Right ventricle myocardium superior (tissue), 1 donor: ENCODE measurements at places on chromosomes 5 and 9.

DNA sequence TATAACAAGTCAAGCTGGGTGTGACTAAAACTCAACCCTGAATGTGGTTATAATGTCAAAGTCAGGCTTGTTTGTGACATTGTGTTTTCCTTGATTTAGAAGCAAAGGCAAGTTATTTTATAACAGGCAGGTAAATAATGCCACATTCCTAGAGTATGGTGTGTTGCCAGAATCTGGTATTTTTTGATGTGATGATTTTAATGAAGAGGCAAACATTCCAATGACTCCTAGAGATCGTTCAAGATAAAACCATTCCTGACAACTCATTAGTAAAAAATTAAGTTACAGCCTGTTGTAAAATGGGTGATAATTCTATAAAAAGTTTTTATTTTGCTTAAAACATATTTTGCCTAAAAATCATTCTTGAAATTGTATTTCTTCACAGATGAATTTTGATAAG, 60.0 kb downstream of the RAB14 start:
- no peak for DNase-seq

DNA sequence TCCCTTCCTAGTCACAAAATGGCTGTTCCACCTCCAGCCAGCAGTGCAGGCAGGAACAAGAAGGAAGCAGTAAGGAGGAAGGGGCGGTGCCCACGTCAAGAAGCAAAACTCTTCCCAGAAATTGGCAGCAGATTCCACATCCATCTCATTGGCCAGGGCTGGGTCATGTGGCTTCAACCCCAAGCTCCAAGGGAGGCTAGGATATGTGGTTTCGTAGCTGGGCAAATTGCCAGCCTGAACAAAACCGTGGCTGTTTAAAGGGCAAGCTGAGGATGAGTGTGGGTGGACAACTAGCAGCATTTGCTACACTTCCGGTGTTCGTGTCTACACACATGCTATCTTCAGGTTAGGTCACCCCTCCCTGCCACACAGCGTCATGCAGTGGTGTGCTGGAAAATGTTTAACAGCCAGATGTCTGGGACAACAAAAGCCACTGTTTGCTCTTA, 92.1 kb upstream of the MAP1B start:
- peak; percentile 50 for DNase-seq

DNA sequence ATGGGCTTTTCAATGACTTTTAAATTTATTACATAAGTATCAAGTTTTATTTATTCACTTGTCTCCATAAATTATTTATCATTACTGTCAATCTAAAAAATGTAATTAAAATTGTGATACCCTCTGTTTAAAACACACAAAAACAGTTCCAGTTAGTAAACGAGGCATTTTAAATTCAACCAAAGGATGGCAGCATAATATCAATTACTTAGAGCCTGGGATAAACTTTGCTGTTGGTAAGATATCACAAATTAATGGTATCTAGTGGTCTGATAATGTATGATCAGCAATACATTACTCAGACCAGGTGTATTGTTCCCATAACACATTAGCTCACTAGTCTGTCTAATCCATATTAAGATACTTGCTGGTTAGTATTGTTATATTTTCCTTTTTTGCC, 9.6 kb upstream of the IFNE start:
- DNase-seq: no peak

DNA sequence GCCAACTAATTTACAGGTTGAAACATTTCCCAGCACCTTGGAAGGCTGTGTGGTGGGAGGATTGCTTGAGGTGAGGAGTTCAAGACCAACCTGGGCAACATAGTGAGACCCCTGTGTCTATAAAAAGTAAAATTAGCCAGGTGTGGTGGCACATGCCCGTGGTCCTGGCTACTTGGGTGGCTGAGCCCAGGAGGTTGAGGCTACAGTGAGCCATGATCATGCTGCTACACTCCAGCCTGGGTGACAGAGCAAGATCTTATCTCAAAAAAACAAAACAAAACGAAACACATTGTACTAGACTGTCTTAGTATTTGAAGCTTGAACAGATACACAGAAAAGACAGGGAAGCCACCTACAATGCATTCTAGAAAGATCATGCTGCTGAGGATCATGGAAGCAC, 2.8 kb upstream of the HSDL2 start:
- DNase-seq: no peak

GRCh38 chr9:96209407-96210271, 92.3 kb downstream of the HSD17B3 start:
- no peak for DNase-seq

DNA sequence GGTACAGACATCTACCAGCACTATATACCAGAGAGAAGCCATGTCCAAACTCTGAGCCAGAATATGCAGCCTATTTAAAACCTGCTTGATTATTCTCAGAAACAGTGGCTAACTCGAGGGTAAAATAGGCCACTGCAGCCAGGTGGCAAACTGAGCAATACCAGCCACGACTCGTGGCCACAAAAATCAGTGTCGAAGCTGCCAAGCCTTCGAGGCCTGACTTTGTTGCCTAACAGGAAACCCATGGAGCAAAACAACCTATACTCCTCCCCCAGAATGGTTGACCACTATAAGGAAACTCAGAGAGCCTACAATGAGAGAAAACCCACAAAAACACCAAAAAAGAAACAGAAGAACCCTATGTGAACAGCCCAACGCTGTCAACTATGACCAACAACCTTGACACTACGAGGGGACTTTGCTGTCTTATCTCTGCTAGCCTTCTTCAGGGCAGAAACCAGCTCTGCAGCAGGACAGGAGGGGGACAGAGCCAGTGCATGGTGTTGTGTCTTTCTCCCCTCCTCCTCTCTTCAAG, 133.8 kb downstream of the TMEM174 start:
- no peak for DNase-seq

GRCh38 chr9:91833878-91834255, 116.2 kb downstream of the ROR2 start:
- DNase-seq: no peak

DNA sequence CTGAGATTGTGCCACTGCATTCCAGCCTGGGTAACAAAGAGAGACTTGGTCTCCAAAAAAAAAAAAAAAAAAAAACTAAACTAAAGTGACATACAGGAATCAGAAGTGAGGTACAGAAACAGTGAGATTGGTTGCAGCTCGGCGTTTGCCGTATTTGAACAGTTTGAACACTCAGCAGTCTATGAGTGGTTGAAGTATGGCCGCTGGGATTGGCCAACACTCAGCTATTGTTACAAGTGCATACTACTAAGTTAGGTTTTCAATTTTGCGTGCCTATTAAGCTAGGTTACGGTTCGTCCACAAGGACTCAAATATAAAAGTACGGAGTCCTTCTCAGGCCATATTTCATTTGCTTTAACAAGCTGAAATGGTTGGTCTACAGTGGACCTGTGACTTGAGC, 3.3 kb upstream of the TSC1 start:
- DNase-seq: no peak

DNA sequence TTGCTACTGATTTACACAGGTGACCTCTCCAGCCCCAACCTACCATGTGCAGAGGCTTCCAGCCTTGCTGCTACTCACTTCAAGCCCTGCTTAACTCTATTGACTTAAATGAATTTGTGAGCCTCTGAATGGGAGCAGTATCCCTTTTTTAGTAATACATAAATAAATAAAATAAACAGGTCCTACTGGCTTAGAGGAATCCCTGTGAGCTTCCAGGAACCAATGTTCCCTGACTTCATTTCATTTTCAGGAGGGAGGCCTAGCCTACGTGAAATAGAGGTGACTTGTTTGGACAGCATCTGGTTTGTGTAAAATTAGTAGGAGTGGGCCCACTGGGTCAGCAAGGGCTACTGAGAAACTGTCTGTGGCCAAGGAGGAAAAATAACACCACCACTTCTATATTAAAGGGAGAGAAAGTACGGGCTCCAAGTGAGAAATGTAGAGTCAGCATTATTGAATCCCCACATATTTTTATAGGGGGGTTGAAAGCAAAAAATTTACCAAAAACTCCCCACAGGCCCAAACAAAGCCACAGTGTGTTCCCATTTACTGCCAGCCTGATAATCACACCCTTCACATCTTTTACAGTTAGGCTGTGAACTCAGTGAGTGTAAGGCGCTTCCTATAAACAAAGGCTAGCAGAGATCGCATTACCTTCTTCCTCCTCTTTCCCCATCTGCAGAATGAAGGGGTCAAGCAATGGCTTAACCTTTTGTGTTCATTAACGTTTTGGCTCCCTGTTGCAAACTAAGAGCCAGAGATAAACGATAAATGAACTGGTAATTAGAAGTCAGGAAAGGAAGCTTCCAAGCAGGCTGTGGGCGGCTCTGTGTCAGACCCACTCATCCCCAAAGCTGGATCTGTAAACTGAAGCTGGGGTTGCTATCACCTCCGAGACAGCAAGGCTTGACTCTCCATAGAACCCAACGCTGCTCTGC, 138.8 kb upstream of the LIFR start:
- no peak for DNase-seq

GRCh38 chr9:132578367-132578932, 4.0 kb upstream of the BARHL1 start:
- peak; percentile 3 for DNase-seq

DNA sequence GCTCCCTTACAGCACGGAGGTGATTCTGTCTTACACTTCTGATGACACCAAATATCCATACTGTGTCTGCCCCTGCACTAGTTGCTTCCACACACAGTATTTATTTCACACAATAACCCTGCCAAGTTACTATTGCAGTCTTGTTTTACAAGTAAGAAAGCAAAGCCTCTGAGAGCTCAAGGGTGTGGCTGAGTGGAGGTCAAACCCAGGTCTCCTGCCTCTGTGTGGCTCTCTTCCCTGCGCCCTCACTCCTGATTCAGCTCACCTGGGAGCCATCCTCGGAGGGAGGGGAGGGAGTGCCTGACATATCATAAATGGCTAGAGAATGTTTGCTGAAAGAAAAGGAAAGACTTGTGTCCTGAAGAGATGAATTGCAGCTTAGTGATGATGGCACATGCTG, 41.0 kb downstream of the MVB12B start:
- no peak for DNase-seq

GRCh38 chr9:109755040-109755439, 25.0 kb upstream of the PALM2AKAP2 start:
- no peak for DNase-seq

GRCh38 chr9:124352616-124353015, 62.6 kb downstream of the PSMB7 start:
- DNase-seq: no peak

GRCh38 chr5:97534166-97534565, 351.1 kb upstream of the RIOK2 start:
- no peak for DNase-seq

DNA sequence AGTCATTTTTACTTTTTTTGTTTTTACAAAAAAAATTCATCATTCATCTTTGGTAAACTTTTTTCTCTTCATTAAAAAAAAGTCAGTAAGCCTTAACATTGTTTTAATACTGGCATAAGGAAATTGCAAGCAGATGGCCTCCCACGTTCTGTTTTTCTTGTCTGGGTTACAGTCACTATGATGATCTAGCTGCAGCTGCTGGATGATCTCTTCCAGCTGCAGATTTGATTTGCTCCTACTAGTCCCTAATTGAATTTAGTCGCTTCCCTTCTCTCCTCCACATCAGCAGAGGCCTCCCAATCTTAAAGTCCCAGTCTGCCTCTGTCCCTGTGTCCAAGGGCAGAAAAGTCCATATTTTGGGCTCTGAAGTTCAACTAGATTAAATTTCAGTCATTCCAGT, 106.8 kb upstream of the PTGER4 start:
- DNase-seq: no peak

GRCh38 chr5:149766460-149767280, 36.6 kb downstream of the PPARGC1B start:
- no peak for DNase-seq

- DNase-seq: no peak
These were observed 104.9 kb downstream of the ANKRD18B start for GRCh38 chr9:33628865-33629410.

DNA sequence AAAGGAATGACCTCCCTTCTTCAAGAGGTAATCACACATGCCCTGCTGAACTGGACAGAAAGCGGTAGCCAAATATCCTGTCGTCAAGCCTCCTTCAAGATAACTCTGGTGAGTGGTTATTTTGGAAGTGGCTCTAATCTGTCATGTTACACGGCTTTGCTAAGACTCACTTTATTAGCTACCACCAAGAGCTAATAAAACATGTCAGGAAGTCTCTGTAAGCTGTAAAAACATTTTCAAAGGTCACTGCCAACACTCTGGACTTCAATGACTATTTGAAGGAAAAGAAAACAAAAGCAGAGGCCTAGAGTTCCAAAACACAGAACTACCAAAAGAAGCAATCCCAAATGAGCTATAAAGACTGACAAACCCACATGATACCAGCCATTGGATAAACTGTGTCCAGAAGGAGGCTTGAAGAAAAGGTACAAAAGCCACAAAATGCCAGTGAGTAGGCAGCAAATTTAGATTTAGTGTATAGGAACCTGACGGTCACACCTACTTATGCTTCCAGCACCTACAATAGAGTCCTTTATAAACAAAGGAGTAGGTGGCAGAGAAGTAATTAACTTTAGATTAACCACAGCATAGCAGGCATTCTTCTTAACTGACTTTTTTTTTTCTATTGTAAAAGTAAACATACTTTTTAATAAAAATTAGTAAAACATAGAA, 97.3 kb upstream of the EQTN start:
- no peak for DNase-seq

DNA sequence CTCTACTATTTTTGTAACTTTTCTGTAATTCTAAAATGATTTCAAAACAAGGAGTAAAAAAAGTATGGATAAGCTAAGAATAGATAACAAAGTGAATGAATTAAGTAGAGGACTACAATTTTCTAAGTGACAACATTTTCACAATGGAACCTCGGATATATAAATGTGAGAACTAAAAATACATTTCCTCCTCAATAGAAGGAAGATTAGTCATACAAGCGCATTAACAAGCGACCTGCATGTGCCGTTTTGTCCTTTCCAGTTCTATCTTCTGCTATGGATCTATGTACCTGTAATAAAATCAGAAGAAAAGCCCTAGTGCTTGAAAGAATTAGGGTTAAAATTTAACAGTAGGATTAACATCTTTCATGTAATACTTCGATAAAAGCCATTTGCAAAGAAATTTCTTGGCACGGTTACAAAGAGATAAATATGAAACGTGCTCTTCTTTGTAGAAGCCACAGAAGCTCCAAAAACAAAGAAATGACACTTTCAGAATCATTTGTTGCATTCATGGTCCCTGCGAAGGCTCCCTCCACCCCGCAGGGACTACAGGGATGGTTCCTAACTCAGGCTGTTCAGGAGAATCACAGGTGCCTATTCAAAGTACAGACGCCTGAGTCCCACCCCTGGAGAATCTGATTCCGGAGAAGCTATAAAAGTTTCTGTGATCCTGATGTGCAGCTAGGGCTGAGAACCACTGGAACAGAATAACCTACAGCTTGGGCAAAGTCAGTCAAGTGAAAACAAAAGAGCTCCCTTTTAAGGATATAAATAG, 216.6 kb upstream of the EFNA5 start:
- DNase-seq: no peak

GRCh38 chr5:124302533-124302932, 443.9 kb downstream of the ZNF608 start:
- DNase-seq: no peak
